Karpas-422 (cell line): ENCODE measurements at places on chromosomes 16 and 17. TPM values are rescaled to one million over a fixed set of nuclear protein-coding genes. Genes with fewer than 3 reads are reported as not detected.

The RBFOX1 gene
- 1.3 TPM in 1 of 2 replicates, not detected in the other for total RNA-seq

The PYDC1 gene
- total RNA-seq: not detected in 2 replicates

The MEAK7 gene
- 8.7 and 10.7 TPM in 2 replicates for total RNA-seq

The CNGB1 gene
- total RNA-seq: not detected in 2 replicates

The G6PC1 gene
- not detected in 2 replicates for total RNA-seq

The CNTNAP4 gene
- total RNA-seq: 1.7 and 1.8 TPM in 2 replicates

The HNF1B gene
- total RNA-seq: not detected in 2 replicates

The RHBDL3 gene
- total RNA-seq: not detected in 2 replicates
